ENCODE measurements at places on chromosomes 6 and 20.

DNA sequence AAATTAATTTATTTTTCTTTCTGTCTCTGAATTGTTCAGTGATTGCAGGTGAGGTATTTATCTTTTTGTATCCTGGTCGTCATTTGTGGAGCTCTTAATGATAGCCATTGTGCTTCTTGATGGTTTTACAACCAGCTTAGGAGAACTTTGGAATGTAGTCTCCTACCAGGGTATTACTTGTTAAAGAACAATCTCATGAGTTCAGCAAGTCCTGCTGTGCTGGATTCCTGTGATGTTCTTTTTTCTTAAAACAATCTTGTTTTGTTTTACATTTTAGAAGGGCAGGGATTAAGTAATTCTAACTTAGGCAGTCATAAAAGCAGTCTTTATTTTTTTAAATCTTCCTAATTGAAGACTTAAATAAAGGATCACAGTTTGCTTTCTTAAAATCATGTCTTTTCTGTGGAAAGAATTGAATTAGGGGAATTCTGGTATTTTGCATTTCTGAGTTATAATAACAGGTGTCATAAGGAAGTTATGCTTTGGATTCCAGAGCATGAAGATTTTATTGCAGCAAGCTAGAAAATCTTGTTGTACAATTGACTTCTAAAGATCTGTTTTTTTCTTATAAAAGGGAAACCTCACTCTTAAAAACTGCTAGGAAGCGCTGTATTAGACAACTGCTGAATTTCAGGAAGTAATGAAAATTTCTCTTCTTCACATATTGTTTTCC, 23.7 kb downstream of the RIOK1 start:
- DNase-seq, result no peak

DNA sequence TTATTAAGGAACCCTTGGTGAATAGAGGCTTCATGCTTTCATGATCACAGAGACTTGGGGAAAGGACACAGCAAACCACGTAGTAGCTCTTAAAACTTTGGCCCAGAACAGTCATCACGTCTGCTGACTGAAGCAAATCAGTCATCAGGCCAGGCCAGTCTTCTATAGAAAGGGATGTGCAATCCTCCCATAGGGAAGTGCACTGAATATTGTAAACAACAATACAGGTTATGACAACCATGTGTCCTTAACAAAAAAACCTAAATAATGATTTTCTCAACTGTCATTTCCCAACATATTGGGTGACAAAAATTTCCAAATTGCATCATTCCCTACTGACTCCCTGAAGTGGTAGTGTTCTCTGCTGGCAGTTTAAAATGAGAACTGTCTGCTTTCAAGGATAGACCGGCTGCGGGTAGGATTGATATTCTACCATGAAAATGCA, 388.2 kb upstream of the CITED2 start:
- DNase-seq, result no peak

GRCh38 chr6:161261816-161262215, 12.0 kb downstream of the AGPAT4 start:
- DNase-seq, result no peak

DNA sequence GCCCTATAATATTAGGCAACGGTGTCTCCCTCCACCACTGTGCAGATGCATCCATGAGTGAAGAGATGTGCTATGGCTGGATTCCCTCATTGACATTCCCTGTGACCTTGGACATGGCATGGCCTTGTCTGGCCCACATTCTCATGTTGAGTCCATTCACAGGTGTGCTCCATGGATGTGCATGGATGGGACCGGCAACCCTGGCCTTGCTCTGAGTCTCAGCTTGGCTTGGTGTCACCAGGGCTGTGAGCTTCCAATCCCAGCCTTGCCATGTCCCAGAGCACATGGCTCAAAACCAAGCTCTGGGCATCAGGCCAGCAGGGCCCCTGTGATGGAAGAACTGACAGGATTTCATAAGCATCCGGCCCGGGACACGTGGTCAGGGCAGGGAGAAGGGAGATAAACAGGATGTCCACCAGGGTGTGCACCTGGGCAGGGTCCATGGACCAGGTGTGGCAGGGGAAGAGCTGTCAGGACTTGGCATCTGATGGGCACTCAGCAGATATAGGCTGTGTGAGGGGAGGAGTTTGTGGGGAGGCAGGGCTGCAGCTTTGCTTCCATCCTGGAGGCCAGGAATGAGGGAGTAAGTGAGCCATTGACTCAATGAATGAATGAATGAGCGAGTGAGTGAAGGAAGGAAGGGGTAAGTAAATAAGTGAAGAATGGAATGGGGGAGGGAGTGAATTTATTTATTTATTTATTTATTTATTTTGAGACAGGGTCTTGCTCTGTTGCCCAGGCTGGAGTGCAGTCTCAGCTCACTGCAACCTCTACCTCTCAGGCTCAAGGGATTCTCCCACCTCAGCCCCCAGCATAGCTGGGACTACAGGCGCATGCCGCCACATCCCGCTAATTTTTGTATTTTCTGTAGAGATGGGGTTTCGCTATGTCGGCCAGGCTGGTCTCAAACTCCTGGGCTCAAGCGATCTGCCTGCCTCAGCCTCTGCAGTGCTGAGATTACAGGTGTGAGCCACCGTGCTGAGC, 15.7 kb downstream of the NRSN2 start:
- peak; percentile 73 for DNase-seq

- no peak for DNase-seq
Measured at GRCh38 chr6:115544765-115545671, 515.7 kb downstream of the FRK start.

DNA sequence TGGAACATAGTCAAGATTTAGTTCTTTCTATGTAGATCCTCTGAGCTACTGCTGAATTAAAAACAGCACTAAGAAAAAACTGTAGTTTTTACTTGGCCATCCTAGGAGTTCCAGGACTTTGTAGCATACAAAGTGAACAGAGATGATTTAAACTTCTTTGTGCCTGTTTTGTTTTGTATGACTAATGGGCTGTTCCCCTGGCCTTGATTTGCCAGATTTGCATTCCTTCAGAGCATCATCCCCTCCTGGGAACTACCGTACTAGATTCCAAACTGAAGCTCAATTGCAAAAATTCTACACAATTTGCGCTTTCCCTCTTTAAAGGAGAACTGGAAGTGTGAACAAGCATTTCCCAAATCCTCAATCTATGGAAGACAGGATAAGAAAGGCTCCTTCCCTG, 23.1 kb downstream of the ACOT13 start:
- DNase-seq, result no peak

DNA sequence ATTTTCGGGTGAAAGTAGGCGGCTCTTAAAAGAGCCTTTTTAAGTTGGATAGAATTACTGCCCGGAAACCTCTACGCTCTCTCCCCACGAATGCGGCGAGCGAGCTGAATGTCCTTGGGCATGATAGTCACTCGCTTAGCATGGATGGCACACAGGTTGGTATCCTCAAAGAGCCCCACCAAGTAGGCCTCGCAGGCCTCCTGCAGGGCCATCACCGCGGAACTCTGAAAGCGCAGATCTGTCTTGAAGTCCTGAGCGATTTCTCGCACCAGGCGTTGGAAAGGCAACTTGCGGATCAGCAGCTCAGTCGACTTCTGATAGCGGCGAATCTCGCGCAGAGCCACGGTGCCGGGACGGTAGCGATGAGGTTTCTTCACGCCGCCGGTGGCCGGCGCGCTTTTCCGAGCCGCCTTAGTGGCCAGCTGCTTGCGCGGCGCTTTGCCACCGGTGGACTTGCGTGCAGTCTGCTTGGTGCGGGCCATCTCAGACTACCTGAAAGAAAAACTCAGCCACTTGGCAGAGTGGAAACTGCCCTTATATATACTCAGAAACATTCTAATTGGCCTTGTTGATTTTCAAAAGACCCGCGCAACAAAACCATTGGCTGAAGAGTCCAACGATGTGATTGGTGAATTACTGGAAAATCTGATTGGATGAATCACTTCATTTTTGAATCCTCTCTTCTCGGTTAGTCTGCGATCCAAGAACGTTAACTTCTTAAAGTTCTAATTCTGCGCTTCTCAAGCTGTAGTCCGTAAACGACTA, 93.9 kb upstream of the BTN3A2 start:
- peak; percentile 94 for DNase-seq

GRCh38 chr20:4322499-4322898, 307.1 kb upstream of the RNF24 start:
- no peak for DNase-seq

DNA sequence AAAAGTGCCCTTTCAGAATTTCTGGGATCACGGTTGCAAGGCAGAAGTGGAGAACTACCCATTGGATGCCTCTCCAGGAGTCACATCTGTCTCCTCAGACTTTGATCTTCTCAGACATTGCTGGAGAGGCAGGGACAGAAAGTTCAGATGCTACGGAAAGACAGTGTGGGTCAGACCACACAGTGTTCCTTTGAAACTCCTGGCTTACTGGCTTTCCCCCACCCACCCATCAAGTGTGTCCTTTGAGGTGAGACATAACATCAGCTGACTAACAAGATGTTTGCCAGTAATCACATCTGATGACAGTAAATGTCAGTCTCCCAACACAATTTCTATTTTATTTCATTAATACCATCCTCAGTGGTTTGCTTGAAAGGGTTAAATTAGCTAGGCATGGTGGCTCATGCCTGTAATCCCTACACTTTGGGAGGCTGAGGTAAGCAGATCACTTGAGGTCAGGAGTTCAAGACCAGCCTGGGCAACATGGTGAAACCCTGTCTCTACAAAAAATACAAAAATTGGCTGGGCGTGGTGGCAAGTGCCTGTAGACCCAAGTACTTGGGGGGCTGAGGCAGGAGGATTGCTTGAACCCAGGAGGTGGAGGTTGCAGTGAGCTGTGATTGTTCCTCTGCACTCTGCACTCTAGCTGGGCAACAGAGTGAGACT, 67.2 kb upstream of the SNX9 start:
- no peak for DNase-seq

GRCh38 chr6:98929498-98930060, 18.2 kb downstream of the FBXL4 start:
- DNase-seq, result no peak

DNA sequence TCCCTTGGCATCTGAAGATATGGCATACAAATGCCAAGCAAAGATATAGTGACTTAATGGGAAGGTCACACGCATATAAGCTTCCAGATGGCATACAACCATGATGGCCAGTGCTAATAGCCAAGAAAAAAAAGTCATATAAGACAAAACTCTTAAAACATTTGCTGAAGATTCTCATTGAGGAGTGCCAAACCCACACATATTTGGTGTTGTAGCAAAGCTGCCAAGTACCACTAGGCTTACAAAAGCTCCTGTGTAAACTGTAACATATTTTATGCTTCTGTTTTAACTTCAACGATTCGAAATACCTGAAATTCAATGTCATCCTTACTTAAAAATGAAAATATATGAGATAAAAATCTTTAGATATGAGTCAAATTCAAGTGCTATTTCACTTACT, 123.0 kb downstream of the HMGCLL1 start:
- no peak for DNase-seq

- no peak for DNase-seq
Measured at GRCh38 chr6:170368544-170368943, 62.0 kb downstream of the FAM120B start.

- DNase-seq, result no peak
Measured at GRCh38 chr6:43890197-43891062, 120.4 kb downstream of the VEGFA start.

GRCh38 chr6:126033696-126034095, 47.4 kb downstream of the TRMT11 start:
- peak; percentile 19 for DNase-seq

DNA sequence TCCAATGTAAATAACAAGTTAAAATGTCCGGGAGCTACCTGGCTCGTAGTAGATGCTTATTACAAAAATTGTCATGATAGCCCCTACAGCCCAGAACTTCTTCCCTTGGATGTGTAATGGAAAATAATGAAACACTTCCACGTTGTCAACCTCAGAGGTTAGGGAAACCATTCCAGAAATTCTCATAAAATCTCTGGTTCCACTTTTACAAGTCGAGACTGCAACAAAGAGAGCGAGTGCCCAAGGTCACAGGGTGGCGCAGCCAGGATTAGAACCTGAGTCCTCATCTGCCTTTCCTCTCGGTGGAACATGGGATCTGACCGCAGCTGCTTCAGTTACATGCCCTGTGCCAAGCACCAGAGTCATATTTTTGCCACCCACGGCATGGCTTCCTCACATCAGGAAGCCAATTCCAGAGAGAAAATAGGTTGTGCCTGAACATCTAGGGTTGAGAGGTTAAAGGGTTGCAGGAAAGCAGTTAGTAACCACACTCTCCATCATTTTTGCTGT, 157.6 kb downstream of the SOBP start:
- DNase-seq, result no peak

GRCh38 chr20:32777177-32777956, 15.2 kb downstream of the DNMT3B start:
- no peak for DNase-seq

- no peak for DNase-seq
Measured at GRCh38 chr20:25191051-25191450, 4.5 kb upstream of the ENTPD6 start.

- DNase-seq, result no peak
Measured at GRCh38 chr20:48789185-48789668, 38.6 kb downstream of the PREX1 start.

GRCh38 chr6:132365281-132365907, 35.9 kb downstream of the MOXD1 start:
- no peak for DNase-seq

GRCh38 chr6:1065986-1066385, 245.9 kb upstream of the FOXQ1 start:
- no peak for DNase-seq
